ENCODE measurements at places on chromosomes 7 and 10.

DNA sequence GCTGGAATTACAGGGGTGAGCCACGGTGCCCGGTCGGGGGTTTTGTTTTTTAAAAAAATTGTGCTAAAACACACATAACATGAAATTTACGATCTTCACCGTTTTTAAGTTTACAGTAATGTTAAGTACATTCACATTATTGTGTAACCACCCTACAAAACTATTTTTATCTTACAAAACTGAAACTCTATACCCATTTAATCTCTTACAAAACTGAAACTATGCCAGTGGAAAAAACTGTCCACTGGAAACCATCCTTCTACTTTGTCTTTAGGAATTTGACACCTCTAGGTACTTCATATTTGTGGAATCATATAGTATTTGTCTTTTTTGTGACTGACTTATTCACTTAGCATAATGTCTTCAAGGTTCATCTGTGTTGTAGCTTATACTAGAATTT, 1.0 kb upstream of the PSMC2 start:
- no peak for DNase-seq

DNA sequence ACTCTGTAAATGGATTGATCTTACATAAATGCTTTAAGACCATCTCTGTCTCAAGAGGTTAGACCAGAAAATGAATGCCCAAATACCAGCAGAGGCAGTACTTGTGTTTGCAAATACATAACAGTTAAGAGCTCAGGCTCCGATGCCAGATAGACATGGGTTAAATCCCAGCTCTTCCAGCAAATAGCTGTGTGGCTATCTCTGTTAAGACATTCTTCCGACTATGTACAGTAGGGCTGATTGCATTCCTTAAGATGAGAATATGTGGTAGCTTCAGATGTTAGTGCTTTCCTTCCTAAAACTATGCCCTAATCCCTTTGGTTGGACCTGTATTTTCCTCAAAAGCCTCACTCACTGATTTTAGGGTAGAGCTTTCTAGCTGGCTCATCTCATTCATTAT, 2.2 kb downstream of the IDE start:
- no peak for DNase-seq

GRCh38 chr7:116710764-116711452, 38.9 kb downstream of the MET start:
- DNase-seq: no peak

GRCh38 chr7:73822319-73823173, 8.2 kb upstream of the CLDN4 start:
- no peak for DNase-seq

- DNase-seq: no peak
These were observed 52.8 kb upstream of the CUL1 start for GRCh38 chr7:148645898-148646297.

DNA sequence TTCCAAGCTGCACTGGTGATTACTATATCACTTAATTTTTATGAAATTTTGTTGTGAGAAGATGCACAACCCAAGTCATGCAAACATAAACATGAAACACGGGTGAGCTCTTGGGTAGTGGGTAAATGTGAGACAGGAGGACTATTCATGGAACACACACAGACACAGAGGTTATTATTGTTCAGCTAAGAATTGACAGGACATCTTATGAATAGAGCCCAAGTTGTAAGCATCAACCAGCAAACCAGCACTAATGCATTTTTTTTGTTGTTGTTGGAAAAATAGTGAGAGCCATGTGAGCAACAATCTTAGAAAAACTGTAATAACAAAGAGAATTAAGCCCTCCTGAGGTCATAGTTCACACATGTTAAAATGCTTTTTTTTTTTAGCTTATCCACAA, 1179.7 kb downstream of the GATA3 start:
- DNase-seq: no peak
